ENCODE measurements at places on chromosomes 16 and 17.

DNA sequence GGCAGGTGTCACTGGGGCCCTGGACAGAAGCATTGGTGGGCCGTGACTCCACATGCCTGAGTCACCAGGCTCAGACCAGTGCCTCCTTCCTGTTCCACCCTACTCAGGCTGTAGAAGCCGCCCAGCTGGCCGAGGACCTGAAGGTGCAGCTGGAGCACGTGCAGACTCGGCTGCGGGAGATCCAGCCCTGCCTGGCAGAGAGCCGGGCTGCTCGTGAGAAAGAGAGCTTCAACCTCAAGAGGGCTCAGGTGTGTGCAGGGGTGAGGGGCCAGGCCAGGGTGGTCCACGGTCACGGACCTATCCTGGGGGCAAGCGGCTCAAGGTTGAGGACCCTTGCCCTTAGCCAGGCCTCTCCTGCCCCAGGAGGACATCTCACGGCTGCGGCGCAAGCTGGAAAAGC is 9.6 kb downstream of the RNF40 start:
- no peak for DNase-seq

DNA sequence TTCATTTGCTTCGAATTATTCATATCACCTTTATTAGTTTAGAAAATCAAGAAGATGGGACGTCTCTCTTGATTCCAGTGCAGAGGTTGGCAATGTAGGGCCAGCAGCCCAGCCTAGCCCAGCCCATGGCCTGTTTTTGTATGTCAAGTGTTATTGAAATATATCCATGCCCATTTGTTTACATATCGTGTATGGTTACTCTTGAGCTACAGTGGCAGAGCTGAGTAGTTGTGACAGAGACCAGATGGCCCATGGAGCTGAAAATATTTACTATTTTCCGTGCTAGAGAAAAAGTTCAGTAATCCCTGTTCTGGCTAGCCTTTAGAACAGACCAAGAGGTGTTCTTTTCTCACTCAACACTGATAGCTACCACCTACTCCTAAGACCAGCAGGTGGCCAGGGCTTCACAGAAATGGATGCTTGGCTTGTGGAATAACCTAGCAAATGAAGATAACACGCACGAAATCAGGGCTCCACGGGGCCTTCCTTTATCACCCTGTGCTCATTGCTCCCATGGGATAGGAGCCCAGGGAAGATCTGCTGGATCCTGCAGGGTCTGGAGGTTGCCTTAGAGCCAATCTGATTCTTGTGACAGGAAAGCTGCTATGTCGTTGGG is 123.2 kb upstream of the ANKFN1 start:
- no peak for DNase-seq

GRCh38 chr17:28501421-28502284 is 4.5 kb upstream of the FOXN1 start:
- no peak for DNase-seq

GRCh38 chr17:42675965-42676423 is 800 bp downstream of the PLEKHH3 start:
- no peak for DNase-seq

GRCh38 chr17:17191961-17192381 is 14.2 kb downstream of the PLD6 start:
- no peak for DNase-seq

- DNase-seq: no peak
Measured at GRCh38 chr16:84537491-84538151, 33.2 kb upstream of the MEAK7 start.

DNA sequence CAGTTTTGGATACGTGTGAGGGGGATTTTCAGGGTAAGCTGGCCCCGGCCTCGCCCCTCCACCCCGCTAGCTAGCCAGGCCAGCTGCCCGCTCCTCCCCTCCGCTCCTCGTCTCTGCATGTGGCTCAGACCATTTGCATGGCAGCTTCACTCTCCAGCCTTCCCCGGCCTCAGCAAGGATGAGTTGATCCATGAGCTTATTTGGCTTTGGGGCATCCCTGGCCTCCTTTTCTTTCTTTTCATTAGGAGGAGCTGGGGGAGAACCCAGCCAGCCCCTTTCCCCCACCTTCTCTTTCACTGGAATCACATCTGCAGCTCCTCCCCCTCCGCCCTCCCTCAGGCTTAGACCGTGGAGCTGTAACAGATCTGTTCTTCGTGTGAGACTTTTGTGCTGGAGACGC is 30.7 kb downstream of the ELAC2 start:
- DNase-seq: no peak

- no peak for DNase-seq
Measured at GRCh38 chr17:9240659-9241370, 219.5 kb downstream of the NTN1 start.

GRCh38 chr16:2528161-2529060 is 2.8 kb downstream of the CEMP1 start:
- DNase-seq: no peak

DNA sequence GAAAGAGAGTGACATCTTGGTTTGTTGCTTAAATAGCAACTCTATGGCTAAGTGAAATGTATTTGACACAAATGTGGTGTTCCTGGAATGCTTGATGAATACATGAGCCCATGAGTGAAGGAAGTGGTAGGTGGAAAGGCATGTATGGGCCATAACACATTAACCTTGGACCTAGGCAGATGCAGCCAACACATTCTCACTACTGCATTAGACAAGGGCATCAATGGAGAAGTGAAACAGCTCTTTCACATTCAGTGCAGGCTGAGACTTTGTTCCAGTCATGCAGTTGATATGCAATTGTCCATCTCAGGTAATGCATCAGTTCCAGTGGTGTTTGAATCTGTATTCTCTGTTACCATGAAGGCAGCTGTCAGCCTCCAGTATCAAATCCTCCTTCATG is 133.6 kb downstream of the HS3ST3B1 start:
- DNase-seq: no peak

GRCh38 chr17:31095236-31096105 is 694 bp downstream of the NF1 start:
- no peak for DNase-seq
